ENCODE measurements at places on chromosomes 6 and 20.

GRCh38 chr6:6406715-6407070, 86.2 kb upstream of the F13A1 start:
- DNase-seq: no peak

DNA sequence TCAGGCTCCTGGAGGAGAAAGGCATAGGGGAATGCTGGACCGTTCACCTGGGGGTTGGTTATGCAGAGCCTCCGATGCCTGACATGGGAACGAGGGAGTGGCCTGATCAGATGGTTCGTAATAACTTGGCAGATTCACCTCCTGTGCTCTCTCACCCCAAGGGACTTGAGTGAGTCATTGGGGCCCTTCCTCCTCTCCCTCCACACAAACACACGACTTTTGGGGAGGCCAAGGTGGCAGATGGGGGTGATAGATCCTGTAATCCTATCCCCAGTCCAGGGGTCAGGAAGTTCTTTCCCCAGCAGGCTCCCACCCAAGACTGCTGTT, 45.6 kb upstream of the ARFGEF2 start:
- DNase-seq: no peak

- no peak for DNase-seq
Measured at GRCh38 chr6:79375635-79376337, 141.3 kb upstream of the HMGN3 start.

GRCh38 chr6:130908958-130909357, 81.8 kb downstream of the SMLR1 start:
- DNase-seq: no peak

DNA sequence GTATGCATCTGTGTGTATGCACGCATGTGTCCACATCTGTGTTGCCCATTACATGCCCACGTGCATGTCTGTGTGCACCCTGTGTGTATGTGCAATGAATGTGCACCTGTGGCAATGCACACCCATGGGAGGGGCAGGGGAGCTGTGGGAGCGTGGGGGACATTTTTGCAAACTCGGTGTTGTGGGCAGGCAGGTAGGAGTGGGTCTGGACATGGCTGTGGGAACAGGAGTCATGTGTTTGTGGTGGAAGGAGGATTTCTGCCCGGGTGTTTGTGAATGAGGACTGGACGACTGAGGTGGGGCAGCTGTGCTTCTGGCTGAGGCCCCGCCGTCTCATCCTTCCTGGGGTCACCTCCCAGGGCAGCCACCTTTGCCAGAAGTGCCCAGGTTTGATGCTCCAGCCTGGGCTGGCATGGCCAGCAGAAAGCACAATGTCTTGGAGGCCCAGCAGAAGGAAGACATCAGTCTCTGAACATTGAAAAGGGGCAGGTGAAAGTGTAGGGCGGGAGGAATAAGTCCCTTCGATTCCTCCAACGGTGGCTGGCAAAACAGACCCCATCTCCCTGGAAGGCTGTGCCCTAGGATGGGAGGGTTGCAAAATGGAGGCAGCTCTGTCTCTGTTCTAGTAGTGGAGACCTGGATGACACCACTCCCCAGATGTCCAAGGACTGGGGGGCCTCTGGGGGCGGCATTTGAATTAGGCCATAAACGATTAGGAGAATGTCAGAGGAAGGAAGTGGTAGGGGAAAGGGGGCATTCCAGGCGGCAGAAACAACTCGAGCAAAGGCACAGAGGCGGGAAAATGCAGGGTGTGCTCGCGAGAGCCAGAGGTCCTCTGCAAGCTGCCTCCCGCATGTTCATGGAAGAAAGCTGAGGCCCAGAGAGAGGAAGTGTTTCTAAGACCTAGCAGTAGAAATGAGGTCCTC, 19.1 kb upstream of the ARMC12 start:
- DNase-seq: no peak

DNA sequence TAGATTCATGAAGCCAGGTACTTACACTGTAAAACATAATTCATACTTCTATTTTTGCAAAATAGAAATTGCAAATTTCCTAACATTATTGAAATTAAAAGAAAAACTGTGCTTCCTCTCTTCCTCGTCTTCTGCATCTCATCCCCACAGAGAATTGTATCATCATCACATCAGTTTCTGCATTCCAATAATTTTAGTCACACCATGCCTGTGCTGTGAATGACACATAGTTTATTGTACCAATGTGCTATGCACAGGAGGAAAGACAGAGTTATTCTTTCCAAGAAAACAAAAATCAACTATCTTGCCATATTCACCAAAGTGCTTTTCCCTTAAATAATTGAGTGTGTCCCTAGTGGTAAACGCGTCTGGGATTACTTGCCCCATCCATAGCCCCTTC, 38.1 kb upstream of the FAM135A start:
- no peak for DNase-seq

DNA sequence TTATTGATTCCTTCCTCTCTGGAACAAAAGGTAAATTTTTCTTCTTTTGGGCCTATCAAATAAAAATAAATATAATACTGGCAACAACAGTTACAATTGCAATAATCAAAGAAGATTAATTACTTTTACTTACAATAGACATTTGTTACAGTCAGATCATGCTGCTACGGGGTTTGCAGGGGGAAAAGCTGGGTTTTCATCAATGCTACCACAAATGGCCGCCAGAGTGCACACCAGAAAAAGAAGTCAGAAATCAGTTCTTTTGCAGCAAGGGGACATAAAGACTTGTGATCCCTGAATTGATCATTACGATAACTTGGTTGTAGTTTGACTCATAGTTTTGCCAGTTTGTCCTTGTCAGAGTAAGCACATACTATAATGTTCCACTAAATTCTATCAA, 714.5 kb upstream of the EYS start:
- no peak for DNase-seq

DNA sequence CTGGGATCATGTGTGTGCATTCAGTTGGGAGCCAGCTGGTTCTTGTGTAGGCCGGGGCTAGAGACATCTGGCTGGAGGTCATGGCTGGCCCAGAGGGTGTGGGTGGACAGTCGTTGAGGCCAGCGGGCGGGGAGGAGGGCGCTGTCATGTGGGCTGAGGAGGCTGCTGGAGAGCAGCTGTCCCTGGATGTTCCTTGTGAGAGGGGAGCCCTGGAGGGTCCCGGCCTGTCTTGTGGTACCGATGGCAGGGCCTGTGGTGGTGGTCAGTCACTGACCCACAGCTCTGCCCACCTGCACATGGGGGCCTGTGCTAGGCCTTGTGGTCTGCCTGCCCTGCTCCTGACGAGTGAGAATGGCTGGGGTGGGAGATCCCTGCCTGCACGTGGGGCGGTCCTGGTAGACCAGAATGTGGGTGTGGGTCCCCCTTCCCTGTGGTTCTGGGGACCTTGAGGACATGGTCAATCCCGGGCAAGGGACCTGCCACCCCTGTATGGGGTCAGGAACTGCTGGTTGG, 1.9 kb upstream of the C20orf204 start:
- no peak for DNase-seq

GRCh38 chr6:7241709-7242645, 71.0 kb downstream of the SSR1 start:
- no peak for DNase-seq

- no peak for DNase-seq
Measured at GRCh38 chr6:150835620-150836019, 29.9 kb upstream of the MTHFD1L start.

DNA sequence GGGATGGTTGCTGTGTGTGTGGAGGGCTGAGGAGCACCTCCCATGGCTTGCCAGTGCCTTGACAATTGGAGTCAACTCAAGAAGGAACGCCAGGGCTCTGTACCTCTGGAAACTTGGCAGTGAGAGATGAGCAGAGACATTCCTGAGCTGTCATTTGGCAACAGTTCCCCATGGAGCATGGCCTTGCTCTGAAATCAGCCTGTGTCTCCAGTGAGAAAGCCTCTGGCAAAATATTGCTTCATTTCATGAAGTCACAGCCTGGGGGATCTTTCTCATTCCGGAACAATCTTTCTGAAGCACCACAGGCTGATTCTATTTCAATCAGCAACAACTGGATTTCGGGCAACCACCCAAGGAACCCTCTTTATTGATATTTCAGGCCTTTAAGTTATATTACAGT, 52.2 kb upstream of the FNDC1 start:
- no peak for DNase-seq

DNA sequence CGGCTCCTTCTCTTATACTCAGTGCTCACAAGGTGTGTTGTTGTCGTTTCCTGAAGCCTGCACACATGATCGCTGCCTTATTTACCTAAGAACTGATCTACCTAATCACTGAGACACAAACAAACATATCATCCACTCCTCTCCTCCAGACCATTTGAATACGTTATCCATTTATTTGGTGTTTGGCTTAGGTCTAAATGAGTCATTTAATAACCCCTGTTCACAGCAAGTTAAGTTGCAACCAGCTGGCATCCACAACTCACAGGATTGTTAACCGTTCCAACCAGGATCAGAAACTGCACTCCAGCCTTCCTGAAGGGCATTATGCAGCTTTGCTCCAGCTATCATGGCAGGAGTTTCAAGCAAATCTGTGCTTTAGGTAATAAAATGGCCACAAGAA, 511.1 kb upstream of the MAP3K7 start:
- DNase-seq: no peak

GRCh38 chr20:24895898-24896658, 53.0 kb upstream of the CST7 start:
- no peak for DNase-seq
